ENCODE measurements at places on chromosomes 6 and 20.

GRCh38 chr20:18728165-18728869 lies 85.3 kb upstream of the SCP2D1 start:
- DNase-seq = no peak

DNA sequence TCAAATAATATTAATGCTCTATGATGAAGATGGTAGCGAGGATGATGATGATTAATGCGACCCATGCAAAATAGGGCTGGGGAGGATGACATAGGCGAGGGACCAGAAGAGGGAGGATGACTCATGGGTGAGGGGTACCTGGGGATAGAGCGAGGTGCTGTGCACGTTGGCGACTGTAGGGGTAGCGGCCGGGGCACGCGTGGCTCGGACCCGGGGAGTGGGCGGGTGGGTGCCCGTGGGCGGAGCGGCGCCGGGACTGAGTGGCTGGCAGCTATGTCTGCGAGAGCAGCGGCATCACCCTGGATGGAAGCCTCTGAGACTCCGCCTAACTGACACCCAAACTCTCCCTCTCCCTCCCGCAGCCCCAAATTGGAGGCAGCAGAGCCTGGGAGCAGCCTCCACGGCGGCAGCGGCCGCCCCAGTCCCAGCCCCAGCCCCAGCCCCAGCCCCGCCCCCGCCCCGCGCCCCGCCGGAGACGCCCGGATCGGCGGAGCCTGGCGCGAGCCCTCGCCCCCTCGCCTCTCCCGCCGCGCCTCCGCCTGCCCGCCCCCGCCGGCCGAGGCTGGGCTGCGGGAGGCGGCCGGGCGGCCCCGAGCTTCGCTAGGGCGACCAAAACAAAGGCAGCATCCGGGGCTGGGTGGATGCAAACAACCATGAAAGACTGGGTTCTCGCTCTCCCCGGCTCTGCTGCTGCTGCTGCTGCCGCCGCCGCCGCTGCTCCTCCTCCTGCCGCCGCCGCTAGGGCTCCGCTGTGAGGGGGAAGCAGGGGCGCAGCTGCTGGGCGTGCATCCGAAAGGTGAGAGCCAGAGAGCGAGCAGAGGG lies at the start of gene RIMS1:
TSS of gene RIMS1 (plus strand) at position 367 of the 822 bp plus-strand sequence. CDS start 474 bp downstream, outside the sequence.
- peak; percentile 0 for DNase-seq

DNA sequence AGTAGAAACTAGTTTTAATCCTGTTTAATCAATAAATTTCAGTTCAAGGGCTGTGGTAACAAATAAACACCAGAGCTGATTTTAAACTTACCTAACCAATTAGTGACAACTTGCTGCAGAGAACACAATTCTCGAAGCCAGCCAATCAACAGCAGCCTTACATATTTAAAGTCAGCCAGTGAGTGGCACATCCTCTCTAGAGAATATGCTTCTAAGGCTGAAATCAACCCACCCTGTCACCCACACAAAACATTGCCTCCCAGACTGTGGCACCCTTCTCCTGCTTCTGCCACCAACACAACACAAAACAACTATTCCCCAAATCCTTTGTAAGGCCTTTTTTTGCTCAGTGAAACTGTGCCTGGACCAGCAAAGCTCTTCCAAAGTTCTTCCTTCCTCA lies 306.0 kb downstream of the EYA4 start:
- DNase-seq = no peak

DNA sequence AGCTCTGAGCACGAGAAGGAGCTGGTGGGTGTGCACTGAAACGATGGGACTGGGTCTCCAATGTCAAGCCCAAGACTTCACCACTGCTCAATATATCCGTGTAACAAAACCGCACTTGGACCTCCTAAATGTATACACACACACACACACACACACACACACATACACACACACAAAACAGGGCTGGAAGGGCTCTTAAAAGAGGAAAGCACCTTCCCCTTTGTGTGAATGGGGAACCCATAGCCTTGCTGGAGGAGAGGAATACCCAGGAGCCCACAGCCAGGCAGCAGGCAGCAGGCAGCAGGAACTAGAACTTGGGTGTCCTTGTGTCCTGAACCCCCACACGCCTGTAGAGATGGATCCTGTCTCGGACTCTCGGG lies 29.8 kb downstream of the TGM2 start:
- DNase-seq = peak; percentile 25

DNA sequence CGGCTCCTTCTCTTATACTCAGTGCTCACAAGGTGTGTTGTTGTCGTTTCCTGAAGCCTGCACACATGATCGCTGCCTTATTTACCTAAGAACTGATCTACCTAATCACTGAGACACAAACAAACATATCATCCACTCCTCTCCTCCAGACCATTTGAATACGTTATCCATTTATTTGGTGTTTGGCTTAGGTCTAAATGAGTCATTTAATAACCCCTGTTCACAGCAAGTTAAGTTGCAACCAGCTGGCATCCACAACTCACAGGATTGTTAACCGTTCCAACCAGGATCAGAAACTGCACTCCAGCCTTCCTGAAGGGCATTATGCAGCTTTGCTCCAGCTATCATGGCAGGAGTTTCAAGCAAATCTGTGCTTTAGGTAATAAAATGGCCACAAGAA lies 511.1 kb upstream of the MAP3K7 start:
- DNase-seq = no peak

GRCh38 chr6:111989743-111990142 lies 64.2 kb upstream of the CCN6 start:
- no peak for DNase-seq

DNA sequence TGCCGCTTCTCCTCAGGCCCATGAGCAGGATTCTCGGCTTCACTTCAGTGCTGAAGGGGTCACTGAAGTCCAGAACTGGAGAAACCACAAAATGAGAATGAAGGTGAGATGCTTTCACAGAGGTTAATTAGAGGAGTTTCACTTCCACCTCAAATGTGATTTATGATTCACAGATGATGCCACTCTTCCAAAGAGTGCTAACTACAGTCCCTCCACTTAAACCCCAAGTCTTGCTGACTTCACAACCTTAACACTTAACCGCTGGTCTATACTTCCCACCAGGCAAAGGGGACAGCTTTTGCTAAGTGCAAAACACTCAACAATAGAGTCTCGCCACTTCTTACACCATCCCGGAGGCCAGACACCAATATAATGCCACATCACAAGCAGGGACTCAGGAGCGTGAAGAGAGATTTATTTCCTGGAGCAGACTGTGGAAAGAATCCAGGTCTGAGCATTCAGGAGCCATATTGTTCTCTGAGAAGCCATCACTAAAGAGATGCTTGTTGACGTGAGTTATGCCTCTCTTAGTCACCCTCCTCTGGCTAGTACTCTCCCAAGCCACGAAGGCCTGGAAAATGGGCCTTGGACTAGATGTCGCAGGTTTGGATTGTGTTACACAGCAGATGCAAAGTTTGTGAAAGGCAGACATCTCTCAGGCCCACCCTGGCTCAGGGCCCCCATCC lies 24.4 kb downstream of the RRAGD start:
- no peak for DNase-seq

DNA sequence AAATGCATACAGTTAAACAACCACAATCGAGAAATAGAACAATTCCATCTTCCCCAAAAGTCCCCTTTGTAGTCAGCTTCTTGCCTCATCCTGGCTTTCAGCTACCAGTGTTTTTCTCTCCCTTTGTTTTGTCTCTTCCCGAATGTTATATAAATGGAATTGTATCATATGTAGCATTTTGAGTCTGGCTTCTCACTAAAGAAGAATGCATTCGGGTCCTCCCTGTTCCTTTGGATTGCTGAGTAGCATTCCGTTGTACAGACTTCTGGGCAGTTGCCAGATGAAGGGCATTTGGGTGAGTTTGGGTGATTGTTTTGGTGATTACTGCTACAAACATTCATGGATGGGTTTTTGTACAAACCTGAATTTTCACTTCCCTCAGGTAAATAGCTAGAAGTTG lies 27.8 kb downstream of the PRPH2 start:
- DNase-seq = peak; percentile 92

- no peak for DNase-seq
These were observed 70.9 kb upstream of the UFL1 start for GRCh38 chr6:96450770-96451130.

Measured in fibroblast of the aortic adventitia (primary cell).